Astrocyte (in vitro differentiated cells and primary cell): ENCODE measurements at places on chromosomes 12 and 14. TPM values are rescaled to one million over a fixed set of nuclear protein-coding genes. Genes with fewer than 3 reads are reported as not detected.
A peak's percentile ranks its signal among the peaks of the same experiment; 100 is the strongest.

- DNase-seq = no peak
Observed at GRCh38 chr12:100326208-100326607, 30.7 kb upstream of the SLC17A8 start.

- no peak for DNase-seq
Observed at GRCh38 chr12:128298091-128298748, 31.2 kb downstream of the TMEM132C start.

- DNase-seq = no peak
Observed at GRCh38 chr14:72717220-72717619, 176.7 kb downstream of the DPF3 start.

DNA sequence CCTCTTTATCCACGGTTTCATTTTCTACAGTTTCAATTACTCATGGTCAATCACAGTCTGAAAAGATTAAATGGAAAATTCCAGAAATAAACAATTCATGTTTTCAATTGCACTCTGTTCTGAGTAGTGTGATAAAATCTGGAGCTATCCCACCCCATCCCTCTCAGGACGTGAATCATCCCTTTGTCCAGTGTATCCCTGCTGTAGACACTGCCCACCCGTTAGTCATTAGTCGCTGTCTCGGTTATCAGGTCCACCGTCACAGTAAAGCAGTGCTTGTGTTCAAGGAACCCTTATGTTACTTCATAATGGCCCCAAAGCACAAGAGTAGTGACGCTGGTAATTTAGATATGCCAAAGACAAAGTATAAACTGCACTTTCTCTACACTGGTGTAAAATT, 141.0 kb upstream of the LMNTD1 start:
- DNase-seq = peak; percentile 94

DNA sequence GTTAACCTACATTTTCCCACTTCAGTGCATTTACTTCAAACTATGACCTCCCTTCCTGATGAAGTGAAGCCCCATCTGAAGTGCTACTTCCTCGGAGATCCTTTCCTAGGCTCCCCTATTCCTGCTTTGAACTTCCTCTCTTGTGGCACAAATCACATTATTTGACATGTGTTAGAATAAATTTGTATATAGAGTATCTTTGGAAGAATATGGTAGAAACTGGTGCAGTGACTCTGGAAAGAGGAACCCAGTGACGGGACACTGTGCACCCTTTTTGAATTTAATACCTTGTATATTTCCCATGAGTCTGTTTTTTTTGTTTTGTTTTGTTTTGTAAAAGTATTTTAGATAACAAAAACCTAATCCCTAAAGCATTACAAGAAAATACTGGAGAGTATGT, 66.4 kb upstream of the SRSF5 start:
- DNase-seq = no peak

GRCh38 chr14:64919215-64919614, 5.0 kb downstream of the CHURC1 start:
- DNase-seq = no peak

TGFB3 gene
- total RNA-seq = 30.5 and 31.1 TPM in 2 replicates

MSRB3 gene
- total RNA-seq = 73.0 and 79.0 TPM in 2 replicates
